ENCODE measurements at places on chromosomes 5 and 9.

- DNase-seq, result no peak
Observed at GRCh38 chr9:133967024-133967741, 24.9 kb downstream of the VAV2 start.

DNA sequence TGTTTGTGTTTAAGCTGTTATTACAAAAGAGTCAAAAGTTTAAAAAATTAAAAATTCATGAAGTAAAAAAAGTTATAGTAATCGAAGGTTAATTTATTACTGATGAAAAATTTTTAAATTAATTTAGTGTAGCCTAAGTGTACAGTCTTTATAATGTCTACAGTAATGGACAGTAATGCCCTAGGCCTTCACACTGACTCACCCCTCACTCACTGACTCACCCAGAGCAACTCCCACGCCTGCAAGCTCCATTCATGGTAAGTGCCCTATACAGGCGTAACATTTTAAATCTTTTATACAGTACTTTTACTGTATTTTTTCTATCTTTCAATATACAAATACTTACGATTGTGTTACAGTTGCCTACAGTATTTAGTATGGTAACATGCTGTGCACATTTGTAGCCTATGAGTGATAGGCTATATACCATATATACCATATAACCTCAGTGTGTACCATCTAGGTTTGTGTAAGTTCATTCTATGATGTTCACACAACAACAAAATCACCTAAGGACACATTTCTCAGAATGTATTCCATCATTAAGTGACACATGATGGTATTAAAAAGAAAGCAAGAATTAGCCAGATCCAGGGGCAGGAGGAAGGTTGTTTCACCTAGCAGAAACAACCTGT is 40.1 kb downstream of the DCAF10 start:
- DNase-seq, result peak; percentile 88

GRCh38 chr5:134989266-134989830 is 21.6 kb downstream of the CATSPER3 start:
- DNase-seq, result peak; percentile 45

DNA sequence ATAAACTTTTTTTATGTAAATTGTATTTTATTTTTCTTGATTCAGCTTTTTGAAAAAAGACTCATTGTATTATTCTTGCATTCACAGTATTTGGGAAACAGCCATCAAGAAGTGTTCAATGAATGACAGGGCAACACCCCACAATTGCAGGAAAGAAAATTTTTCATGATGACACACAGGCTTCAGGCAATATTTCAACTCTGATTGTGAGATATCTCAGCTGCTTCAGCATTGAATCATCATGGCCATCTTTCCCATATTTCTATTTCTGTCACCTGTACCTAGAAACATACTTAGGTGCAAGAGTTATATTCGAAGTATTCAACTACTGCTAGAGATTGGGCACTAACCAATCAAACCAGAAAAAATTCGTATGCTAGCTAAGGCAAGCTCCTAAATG is 446.0 kb downstream of the ISL1 start:
- DNase-seq, result no peak

- DNase-seq, result no peak
Observed at GRCh38 chr5:6427694-6428093, 21.0 kb upstream of the UBE2QL1 start.

DNA sequence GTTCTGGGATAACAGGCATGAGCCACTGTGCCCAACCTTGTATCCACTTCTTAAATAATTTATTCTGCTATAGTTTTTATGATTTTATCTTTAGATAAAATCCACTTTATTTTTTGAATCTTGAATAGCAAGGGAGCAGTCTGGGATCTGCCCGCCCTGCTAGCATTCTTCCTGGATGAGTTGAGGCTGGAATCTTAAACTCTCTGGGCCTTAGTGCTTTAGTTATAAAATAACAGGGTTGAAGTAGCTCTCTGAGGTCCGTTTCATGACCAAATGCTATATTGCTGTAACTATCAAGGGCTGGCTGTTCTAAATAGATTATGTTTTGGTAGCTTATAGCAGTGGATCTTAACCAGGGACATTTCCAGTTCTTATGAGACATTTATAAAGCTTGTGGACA is 20.8 kb downstream of the ACER2 start:
- DNase-seq, result peak; percentile 53

GRCh38 chr5:90424245-90424644 is 14.7 kb upstream of the CETN3 start:
- DNase-seq, result no peak

DNA sequence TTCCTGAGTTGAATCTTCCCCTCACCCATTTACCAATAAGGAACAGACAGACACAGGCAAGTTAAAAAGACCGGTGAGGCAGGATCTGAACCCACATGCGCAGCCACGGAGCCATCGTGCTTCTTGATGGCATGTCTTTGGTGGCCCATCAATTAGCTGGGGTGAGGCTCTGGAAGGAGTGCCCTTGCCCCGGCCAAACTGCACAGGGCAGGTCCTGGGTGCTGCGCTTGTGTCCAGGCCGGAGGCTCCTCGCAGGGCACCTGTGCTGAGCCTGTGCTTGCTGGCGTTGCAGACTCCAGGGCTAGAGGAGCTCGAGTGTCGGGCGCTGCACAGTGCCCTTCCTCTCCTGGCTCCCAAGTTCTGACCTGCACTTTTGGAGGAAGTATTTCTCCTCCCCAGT is 66.4 kb downstream of the PSMB7 start:
- no peak for DNase-seq

GRCh38 chr5:132261881-132262845 is 4.7 kb downstream of the PDLIM4 start:
- DNase-seq, result no peak

DNA sequence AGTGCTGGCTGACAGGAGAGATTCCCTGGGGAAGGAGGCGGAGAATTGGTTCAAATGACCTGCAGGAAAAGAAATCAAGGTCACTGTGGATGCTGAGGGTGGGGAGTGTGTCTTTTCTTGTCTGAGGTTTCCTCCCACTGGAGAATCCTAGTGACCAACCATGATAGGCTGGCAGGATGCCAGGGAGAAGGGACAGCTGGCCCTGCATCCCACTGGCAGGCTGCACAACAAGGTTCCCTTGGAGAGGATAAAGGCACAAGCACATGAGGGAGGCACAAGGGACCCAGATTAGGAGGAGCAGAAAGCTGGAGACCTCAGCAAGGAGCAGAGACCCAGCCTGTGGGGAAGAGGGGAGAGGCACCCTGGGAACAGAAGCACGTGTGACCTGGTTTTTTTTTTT is 11.4 kb upstream of the ZDHHC12 start:
- no peak for DNase-seq

GRCh38 chr5:91269198-91269597 is 113.9 kb downstream of the ARRDC3 start:
- no peak for DNase-seq

- no peak for DNase-seq
Observed at GRCh38 chr5:6570530-6570929, 62.3 kb downstream of the NSUN2 start.

GRCh38 chr9:129079829-129080228 is 1.1 kb upstream of the DOLPP1 start:
- DNase-seq, result no peak

DNA sequence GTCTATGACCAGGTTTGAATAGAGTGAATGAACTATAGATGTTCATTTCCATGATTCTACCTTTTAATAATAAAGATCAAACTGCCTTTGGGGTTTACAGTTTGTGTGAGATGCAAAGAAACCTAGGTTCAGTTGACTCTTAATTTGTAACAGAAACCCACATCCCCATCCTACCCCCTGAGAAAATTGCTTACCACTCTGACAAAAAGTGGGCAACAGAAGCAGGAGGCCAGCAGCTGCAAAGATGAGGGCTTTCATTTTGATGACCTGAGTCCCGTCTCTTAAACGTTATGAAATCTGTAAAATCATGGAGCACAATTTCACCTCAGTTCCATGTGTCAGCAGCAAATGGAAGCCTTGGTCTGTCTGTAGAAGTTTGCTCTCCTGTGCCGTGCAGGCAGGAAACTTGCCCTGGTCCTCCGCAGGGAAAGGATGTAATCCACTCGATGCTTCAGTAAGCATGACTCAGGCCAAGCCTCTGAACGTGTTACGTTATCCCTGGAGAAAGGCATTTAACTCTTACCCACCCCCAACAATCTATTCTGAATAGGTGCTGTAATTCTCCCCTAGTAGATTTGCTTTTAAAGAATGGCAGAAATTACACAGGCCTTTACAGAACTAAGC is at the start of gene F2RL2:
TSS of gene F2RL2 (minus strand) at position 431 of the 624 bp plus-strand sequence. CDS start at position 258, 173 bp downstream.
- peak; percentile 93 for DNase-seq

DNA sequence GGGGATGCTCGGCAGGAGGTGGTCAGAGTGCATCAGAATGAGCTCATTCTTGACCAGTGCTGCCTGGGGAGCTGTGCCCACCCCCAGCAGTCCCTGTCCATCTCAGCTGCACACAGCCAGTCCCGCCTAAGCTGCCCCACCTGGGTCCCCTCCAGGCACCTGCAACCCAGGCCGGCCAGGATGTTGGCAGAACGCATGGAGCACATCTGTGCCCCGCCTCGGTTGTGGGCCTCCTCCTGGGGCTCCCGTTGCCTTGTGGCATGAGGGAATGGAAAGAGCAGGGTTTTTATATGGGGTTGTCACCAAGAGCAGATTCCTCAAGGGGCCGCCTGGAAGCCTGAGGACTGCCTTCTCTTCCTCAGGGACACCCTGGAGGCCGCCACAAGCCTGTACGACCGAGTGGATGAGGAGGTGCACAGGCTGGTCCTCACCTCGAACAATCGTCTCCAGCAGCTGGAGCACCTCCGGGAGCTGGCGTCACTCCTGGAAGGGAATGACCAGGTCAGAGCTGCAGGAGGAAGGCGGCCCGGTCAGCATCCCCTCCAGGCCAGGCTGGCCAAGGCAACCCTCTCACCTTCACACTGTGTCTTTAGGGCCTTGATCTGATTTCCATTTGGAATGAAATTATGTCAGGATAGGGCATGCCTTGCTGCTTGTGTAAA is 34.8 kb upstream of the LRRC14B start:
- DNase-seq, result no peak

- no peak for DNase-seq
Observed at GRCh38 chr9:131545003-131545785, at the start of gene PRRT1B. Gene PRRT1B, plus strand, starts transcription at chr9:131545523. Its CDS starts 93 bp downstream, at chr9:131545616.

DNA sequence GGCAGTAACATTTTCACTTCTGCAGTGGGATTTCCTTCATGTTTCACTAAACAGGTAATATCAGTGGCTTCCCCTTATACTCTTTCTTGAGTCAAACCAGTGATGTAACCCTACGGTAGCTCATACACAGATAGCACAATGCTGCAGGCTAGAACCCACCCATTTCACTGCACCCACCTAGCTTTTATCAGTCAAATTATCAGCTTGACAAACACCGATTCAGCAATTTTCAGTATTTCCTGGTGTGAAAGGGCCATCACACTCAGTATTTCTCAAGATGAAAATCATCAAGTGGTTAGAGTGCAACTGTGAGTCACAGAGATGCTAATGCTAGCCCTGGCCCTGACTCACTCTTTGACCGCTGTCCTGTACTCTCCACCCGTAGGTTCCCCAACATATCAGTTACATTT is 242.3 kb upstream of the PTGER4 start:
- DNase-seq, result peak; percentile 87

GRCh38 chr5:122653087-122654017 is 121.5 kb upstream of the SNX2 start:
- DNase-seq, result peak; percentile 16

DNA sequence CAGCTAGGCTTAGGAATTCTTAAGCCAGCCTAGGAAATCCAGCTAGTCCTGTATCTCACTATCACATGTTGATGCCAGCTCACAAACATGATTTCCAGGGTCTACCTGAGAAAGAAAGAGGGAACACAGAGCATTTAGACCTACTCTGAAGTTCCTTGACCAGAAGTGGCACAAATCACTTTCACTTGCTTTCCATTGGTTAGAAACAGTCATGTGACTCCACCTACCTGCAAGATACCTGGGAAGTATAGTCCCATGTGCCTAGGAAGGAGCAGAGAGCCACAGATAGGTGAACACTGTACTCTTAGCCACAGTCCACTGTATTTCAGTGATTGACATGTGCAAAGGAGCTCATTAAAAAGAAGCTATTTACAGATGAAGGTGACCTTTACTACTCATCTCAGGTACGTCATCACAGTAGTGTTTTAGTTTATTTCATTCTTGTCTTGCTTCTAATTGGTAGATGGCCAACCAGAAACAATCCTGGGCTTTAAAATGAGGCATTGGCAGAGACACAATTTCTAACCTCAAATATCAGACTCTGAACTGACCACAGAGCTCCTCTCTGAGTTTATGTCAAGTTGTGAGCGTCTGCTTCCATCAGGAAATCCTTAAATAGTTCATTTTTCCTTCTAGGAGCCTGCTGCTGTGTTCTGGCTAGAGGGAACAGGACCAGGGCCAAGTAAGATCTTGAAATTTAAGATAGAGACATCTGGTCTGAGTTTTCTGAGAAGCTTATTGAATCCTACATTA is 340.7 kb downstream of the TLE4 start:
- DNase-seq, result no peak

- DNase-seq, result peak; percentile 17
Observed at GRCh38 chr5:104412649-104413240, 850.2 kb upstream of the NUDT12 start.

- peak; percentile 37 for DNase-seq
Observed at GRCh38 chr9:127877566-127877998, at the start of gene AK1. Gene AK1, minus strand, starts transcription at chr9:127877675. Its CDS starts 3,058 bp downstream, at chr9:127874617.

DNA sequence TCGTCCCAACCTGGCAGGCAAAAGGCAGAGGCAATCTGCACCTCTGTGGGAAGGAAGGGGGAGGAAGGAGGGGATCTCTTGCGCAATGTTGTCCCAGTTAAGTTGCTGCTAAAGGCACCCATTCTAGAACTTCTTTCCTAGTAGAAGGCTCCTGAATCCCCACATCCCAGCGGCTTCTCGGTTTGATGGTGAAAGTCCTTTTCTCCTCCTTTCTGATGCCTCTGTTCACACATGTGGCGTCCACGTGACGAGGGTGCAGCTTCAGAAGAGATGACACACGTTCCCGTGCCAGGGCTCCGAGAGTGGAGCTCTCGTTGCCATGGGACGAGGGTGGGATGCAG is 96.9 kb upstream of the FCN2 start:
- DNase-seq, result no peak
